ENCODE measurements at places on chromosomes 5 and 9. TPM values are rescaled to one million over a fixed set of nuclear protein-coding genes. Genes with fewer than 3 reads are reported as not detected.

The GPRIN1 gene
- total RNA-seq: 2.9 TPM

The RNF180 gene
- total RNA-seq: 7.6 TPM

The FOXD1 gene
- 6.8 TPM for total RNA-seq

The PCDHB2 gene
- total RNA-seq: 4.4 TPM

The TBC1D2 gene
- total RNA-seq: 17.6 TPM

The TMEM245 gene
- 89.7 TPM for total RNA-seq

The PLPP7 gene
- 18.9 TPM for total RNA-seq

The NUDT12 gene
- total RNA-seq: 10.8 TPM

The IRX2 gene
- 0.69 TPM for total RNA-seq

The CKMT2 gene
- 15.1 TPM for total RNA-seq

The OBP2B gene
- not detected for total RNA-seq

The PCDHA8 gene
- 0.07 TPM for total RNA-seq

The HACD4 gene
- 2.0 TPM for total RNA-seq

The ZNF366 gene
- total RNA-seq: 0.07 TPM

The SLC25A48 gene
- total RNA-seq: not detected

The C6 gene
- 0.26 TPM for total RNA-seq

Data from smooth muscle cell of the pulmonary artery (primary cell).